AG04450 (cell line): ENCODE measurements at places on chromosomes 16 and 17.

- no peak for DNase-seq
Observed at GRCh38 chr17:81322271-81323082, 27.4 kb upstream of the SLC38A10 start.

- peak; percentile 83 for DNase-seq
Observed at GRCh38 chr16:71360378-71360777, 1.9 kb downstream of the CALB2 start.

- DNase-seq, result no peak
Observed at GRCh38 chr17:45680360-45680759, 103.8 kb upstream of the CRHR1 start.

GRCh38 chr16:81936209-81937000 is 74.9 kb downstream of the SDR42E1 start:
- no peak for DNase-seq
